ENCODE measurements at places on chromosomes 5 and 9.

DNA sequence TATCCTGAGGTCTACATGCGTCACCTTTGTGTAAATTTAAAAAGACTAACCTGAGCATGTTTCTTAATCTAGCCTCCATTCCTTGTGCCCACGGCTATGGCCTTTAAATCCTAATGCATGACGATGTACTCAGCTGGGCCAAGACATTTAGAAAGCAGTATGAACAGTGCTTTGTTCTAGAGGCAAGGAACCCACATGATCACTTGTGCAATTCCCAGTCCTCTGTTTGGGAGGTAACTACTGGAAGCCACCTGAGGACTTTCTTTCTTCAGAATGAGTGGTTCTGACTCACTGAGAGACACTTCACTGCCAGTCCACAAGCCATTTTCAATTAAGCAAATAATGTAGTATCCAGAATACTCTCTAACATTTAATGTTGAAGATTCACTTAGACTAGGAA is 181.3 kb downstream of the RAB3C start:
- no peak for DNase-seq

DNA sequence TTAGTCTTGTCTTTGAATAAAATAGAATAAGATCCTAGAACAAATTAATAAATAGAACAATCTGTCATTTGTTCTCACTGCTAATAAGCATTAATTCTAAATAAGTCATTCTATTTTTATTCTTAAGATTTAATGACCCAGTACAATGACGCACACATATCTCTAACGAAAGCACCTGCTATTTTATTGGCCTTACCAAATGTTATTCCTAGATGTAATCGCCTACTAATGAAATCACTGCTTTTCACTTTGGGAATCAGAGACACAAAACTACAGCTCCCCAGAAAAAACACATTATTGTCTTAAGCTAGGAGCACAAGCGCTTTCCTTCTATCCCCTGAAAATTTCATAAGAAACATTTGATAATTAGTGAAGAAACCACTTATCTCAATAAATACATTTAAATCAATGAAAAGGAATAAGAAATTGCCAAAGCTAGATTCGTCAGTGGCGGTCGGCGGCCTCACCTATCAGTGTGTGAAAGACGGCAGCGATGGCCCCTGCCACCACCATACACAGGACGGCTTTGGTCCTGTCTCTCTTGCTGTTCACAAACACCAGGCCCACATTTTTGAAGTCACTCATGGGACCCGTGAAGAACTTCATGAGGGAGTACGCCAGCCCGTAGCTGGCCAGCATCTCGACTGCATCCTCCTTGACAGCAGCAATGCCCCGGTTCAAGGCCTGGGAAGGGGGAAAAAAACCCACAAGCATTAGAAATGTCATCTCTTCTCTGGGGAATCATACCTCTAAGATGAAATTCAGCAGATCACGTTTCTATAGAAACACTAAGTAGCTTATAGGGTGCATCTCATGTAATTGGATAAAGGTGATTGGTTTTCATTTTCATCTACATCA is 102.8 kb downstream of the ANKH start:
- DNase-seq, result no peak

DNA sequence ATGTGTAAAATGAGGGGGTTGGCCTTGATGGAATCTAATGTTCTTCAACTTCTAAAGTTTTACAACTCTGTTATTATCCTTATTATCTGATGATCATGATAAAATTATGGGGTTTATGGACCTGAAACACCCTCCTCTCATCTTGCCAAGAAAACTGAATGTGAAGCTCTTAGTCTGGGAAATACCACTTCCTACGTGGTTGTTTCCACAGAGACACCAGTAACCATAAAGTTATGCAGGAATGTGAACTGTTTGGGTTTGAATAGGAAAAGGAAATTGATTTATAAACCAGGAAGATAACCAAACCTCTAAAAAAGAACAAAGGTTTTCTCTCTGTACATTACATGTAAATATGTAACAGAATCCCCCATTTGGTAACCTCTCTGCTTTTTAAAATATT is 28.3 kb upstream of the RAI14 start:
- no peak for DNase-seq

GRCh38 chr5:104178829-104179456 is 616.4 kb upstream of the NUDT12 start:
- DNase-seq, result no peak

- DNase-seq, result no peak
Measured at GRCh38 chr5:172093559-172093958, 87.1 kb upstream of the FBXW11 start.

Measured in activated T-cell treated with anti-CD3 and anti-CD28 coated beads, Interleukin-2, amount 50 U/mL, for 1 hour (primary cell).